Left cardiac atrium (tissue), 4 donors: ENCODE measurements at places on chromosomes 1 and 21. TPM values are rescaled to one million over a fixed set of nuclear protein-coding genes. Genes with fewer than 3 reads are reported as not detected.

DNA sequence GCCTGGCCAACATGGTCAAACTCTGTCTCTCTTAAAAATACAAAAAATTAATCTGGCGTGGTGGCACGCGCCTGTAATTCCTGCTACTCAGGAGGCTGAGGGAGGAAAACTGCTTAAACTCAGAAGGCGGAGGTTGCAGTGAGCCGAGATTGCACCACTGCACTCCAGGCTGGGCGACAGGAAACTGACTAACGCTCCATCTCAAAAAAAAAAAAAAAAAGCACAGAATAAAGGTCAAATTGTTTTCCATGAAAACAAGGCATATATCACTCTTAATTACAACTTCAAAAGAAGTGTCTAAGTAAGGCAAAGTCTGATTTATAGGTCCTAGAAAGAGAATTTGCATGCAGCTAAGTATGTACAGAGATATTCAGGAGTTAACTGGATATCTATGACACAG, 25.6 kb downstream of the EYA3 start:
- no peak for DNase-seq

Gene KCNJ9
- total RNA-seq: not detected

- DNase-seq: no peak
Observed at GRCh38 chr1:151267760-151268159, 13.2 kb downstream of the PSMD4 start.

GRCh38 chr1:117341123-117341522, 26.1 kb upstream of the MAN1A2 start:
- DNase-seq: no peak

Gene RNU1-1
- total RNA-seq: 5,988 TPM

GRCh38 chr1:220028346-220028895, 17.9 kb downstream of the EPRS1 start:
- DNase-seq: no peak

GRCh38 chr1:209095627-209096595, 487.6 kb upstream of the CAMK1G start:
- DNase-seq: no peak

DNA sequence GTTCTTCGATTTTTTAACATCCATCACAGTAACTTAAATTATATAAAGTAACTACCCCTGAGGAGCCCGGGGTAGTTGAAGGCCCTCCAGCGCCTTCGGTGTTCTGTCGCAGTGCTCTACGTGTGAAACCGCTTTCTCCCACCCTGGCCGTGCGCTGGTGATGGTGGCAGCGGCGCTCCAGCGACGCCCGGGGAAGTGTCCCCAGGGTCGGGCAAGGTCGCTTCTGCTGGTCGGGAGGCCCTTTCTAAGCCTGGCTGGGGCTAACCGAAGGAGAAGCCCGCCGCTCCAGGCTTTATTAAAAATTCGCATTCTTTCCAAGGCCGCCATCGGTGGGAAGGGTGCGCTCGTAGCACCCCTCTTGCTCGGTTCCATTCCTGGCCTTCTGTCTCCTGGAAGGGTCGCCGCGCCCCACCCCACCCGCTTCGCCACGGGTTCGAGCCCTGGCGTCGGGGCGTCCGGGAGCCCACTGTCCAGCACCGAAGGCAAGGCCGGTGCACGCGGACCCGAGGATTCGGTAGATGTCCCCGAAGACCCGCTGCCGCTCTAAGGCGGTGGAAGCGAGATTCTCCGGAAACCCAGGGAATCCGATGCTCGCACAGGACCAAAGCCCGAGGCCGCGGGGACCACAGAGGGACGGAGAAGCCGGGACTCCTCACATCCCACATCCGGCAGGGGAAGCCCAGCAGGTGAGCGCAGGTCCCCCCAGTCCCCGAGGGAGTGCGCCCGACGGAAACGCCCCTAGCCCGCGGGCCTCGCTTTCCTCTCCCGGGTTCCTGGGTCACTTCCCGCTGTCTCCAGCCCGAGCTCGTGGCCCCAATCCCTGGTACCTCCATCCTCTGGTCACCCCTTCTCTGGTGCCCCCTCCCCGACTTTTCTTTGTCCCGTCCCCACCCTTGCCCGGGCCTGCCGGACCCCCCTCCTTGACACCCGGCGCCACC, 685 bp upstream of the RIPPLY3 start:
- no peak for DNase-seq

DNA sequence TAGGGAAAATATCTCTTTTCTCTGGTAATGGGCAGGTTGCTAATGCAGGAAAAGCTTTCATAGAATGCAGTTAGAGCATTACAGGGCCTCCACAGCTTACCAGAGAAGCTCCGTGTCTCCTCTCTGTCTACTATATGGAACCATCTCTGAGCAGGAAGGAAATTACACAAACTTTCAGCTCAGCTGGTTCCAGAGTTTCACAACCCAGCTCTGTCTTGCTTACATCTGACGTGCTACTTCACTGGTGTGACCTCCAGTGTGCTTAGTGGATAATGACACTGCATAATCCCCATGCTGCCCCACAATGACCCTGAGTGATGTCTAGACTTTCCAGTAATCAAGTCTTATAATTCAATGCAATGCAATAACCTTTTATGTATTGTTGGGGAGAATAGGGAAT, 4.3 kb upstream of the FGGY start:
- DNase-seq: peak; percentile 42

GRCh38 chr1:32895325-32896215, 5.6 kb downstream of the TMEM54 start:
- no peak for DNase-seq

DNA sequence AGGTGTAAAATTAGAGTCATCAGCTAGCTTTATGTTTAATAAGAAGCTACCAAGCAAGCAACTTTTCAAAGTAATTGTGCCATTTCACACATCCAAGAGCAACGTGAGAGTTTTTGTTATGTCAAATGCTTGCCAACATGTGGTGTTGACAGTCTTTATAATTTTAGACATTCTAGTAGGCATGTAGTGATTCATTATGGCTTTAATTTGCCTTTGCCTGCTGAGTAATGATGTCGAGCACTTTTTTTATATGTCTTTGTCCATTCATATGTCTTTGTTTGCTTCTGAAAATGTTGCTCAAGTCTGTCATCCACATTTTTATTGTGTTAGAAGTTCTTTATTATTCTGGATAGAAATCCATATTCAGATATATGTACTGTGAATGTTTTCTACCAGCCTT, 21.4 kb upstream of the CHIT1 start:
- no peak for DNase-seq

DNA sequence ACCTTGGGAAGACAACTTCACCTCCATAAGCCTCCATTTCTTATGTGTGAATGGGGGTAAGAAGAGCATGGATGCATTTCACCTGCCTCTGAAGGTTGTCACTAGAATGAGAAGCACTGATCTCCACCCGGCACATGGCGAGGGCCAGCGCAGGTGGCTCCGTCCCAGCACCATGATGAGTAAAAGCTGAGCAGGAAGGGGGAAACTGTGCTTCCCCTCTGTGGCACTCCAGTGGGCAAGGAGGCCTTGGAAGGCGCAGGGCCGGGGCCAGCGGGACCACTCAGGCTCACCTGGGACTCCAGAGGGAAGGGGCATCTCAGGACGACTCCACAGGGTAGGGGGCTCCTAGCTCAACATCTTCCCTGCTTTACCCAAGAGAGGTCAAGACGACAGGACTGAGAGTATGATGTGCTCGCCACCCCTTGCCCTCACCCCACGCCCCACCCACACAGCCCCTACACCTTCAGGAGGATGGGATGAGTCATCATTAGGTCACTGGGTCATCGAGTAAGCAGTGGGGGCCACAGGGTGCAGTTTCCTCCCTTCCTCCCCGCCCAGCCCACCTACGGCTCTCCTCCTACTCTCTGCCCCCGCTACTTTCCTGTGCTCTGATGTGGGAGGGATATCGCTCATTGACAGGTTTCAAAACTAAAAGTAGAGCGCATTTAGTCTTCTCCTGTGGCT, 112.1 kb downstream of the HIVEP3 start:
- no peak for DNase-seq

- DNase-seq: no peak
Observed at GRCh38 chr1:45015683-45016082, 3.6 kb downstream of the UROD start.

DNA sequence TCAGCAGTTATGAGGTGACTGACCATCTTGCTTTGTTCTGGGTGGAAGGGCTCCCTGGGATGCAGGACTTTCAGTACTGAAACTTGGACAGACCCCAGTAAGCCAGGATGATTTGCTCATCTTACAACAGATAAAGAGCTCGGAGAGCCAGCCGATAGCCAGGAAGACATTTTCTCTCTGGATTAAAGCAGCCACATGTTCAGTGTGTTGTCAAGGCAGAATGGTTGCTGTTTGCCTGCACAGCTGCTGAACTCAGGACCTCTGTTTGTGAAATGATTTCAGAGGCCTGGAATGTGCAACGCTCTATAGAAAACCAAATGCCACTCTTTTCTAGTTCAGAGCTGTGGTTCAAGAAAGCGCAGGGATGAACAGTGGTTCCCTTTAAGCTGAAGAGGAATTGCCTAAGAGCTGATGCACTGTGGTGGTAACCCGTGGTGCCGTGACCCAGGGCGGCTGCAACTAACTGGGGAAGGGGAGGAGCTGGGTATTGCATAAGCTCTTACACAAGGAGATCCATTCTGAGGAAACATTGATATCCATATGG, 40.7 kb downstream of the CASQ2 start:
- DNase-seq: peak; percentile 71

- DNase-seq: peak; percentile 20
Observed at GRCh38 chr1:1208713-1209433, 2.5 kb upstream of the TNFRSF18 start.

DNA sequence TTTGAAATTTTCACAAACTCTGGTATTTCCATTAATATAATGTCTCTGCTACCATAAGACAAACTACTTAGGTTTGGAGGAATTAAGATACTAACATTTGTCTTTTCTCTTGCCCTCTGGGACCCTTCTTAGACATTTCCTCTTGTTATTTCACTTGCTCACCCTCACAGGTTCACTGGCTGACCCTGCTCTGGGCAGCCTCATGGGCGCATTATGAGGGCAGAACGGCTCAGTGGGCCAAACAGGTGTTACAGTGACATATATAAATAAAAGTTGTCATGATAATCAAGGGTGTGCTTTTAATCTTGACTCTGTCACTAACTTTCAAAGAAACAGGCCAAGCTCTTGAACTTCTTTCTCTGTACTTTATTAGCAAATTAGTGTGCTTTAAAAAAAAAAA, 46.5 kb downstream of the ZNHIT6 start:
- DNase-seq: no peak

DNA sequence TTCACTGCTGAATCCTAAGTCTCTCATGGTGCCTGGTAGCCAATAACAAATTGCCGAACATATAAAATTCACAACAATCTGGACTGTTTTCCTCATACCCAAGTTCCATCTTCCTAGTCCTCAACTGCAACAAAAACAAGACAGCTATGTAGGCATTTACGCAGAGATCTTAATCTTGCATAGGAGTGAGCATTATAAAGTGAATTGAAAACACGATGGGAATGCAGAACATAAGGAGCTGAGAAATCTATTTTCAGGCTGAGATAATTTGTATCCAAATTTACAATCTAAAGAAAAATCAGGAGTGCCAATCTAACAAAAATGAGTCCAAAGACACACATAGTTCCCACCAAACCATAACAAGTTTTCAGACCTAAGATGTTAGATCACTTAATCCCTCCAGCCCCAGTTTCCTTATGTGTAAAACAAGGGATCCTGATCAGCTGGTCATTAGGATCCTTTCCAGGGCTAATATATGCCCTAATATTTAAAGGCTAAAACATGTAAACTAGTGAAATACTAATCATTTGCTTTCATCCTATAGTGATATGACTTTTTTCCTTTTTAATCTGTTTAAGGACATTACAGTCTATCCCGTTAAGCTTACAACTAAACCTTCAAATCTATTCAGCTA, 1.9 kb downstream of the SLC16A1 start:
- DNase-seq: no peak
